Stimulated activated CD4-positive, alpha-beta T cell treated with anti-CD3 and anti-CD28 coated beads, Interleukin-15, amount 100 ng/mL, for 48 hours (primary cell): ENCODE measurements at places on chromosomes 4 and X.
A peak's percentile ranks its signal among the peaks of the same experiment; 100 is the strongest.

DNA sequence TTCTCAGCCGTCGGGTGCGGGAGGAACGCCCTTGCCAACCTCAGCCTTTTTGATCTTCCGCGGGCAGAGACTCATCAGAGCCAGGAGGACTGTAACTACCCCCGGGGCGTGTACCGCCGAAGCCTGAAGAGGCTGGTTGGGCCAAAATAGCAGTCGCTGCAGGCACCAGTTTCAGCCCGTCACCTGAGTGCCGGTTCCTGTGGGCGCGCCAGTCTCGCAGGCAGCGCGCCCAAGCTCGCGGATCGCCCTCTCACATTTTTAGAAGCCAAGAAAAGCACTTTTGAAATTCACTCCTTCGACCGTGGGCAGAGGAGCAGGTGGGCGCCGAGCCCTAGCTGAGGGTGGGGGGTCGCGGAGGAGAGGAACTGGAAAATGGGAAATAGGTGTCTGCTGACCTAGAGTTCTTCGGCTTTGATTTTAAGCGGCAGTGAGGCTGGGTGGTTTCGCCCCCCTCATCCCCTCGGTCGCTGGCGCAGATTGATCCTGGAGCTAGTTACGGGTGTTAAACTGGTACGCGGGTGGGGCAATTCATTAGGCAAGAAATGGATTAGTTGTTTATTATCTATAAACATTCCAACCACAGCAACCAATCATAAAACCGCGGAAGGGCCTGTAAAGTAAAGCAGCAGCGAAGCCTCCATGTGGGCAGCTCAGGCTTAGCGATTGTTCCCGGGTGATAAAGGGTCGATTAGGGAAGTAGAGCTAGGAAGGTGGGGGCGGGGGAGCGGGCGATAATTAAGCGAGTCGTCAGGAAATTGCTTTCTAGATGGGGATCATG lies 69.2 kb downstream of the FBXO8 start:
- DNase-seq, result no peak

- DNase-seq, result no peak
These were observed 112.4 kb upstream of the LSM6 start for GRCh38 chr4:146063143-146063542.

DNA sequence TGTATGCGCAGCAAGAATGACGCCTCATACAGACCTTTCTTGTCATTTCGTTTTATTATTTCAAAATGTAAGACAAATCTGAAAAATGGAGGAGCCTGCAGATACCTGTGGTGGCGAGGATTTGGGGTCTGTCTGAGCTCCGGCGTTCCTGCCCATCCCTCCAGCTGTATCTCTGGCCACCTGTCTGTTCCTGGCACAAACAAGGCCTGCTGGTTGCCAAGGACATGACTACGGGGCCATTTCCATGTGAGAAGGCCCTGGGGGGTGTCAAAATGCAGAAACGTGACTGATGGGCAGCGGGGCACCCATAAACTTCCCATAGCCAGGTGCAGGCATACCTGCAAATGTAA lies 591 bp upstream of the TSPAN7 start:
- no peak for DNase-seq

DNA sequence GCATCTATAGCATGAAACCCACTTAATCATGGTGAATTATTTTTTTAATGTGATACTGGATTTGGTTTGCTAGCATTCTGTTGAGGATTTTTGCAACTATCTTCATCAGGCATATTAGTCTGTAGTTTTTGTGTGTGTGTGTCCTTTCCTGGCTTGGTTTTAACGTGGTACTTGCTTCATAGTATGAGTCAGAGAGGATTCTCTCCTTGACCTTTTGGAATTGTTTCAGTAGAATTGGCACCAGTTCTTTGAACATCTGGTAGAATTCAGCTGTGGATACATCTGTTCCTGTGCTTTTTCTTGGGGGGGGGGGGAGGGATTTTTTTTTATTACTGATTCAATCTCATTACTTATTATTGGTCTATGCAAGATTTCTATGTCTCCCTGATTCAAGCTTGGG lies 232.0 kb upstream of the KLF8 start:
- DNase-seq, result no peak

GRCh38 chr4:105059337-105059736 lies 87.3 kb upstream of the TET2 start:
- no peak for DNase-seq

- no peak for DNase-seq
These were observed 199.4 kb downstream of the PRDM5 start for GRCh38 chr4:120723105-120723504.

DNA sequence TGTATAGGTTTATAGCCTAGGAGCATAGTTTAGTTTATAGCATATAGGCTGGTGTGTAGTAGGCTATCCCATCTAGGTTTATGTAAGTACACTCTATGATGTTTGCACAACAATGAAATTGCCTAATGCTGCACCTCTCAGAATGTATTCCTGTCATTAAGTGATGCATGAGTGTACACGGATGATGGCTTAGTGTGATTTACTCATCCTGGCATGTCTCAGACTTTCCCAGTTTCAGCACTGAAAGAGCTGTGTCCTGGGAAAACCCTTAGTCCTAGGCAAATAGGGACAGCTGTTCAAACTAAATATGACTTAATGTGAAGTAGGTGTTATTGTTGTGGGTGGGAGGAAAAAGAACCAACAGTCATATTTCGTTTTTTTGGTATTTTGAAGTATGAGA lies 264.9 kb upstream of the MAGEB18 start:
- no peak for DNase-seq

- DNase-seq, result no peak
These were observed 277.4 kb upstream of the GATB start for GRCh38 chr4:152038238-152038637.

DNA sequence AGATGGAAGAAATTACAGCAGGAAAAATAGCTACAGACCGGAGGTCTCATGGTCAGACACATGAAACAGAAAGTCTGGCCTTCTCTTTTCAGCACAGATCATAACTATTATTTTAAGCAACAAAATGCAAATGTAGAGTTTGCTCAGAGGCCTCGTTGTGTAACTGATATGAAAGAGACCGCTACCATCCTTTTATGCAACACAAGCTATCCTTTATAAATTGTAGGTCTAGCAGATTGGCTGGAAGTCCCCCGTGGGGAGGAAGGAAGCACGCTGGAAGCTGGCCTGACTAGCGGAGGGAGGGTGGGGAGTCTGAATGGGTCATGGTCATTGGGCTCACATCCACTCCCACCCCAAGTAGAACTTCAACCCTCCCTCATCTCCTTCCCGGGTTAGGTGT lies 27.7 kb downstream of the DMP1 start:
- DNase-seq, result no peak

DNA sequence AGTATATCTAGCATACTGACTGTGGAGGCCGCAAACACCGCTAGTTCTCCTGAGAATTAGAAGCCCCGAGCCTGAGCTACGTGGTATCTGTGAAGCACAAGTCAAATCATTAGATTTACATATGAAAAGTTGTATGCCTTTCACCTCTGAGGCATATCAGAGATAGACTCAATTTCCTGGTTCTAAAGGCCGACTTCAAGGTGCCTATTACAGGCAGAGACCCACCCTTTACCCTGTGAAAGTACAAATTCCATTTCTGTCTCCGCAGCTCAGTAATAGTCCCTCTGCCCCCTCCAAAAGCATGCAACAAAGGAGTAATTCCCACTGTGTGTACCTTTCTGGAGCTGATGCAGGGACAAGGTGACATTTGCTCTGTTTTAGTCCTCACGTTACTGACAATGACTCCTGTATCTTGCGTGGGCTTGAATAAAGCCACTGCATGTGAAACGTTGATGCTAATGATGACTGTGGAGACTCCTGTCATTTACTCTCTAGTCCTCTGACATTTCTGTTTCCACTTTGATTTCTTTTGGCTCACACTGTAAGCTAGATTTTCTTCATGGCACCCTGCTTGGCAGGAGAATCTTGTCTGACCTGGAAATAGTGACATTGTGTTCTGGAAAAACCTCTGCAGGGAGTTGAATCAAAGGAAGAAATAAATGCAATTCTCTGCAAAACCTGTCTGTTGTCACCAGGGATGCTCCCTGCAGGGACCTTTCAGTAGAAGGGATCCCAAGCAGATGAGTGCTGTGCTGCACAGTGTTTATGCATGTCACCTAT lies 273.2 kb upstream of the EMCN start:
- DNase-seq, result no peak

GRCh38 chrX:134935276-134935675 lies 55.5 kb upstream of the SMIM10 start:
- no peak for DNase-seq

- DNase-seq, result no peak
These were observed 38.8 kb downstream of the ZXDA start for GRCh38 chrX:57871463-57871862.

DNA sequence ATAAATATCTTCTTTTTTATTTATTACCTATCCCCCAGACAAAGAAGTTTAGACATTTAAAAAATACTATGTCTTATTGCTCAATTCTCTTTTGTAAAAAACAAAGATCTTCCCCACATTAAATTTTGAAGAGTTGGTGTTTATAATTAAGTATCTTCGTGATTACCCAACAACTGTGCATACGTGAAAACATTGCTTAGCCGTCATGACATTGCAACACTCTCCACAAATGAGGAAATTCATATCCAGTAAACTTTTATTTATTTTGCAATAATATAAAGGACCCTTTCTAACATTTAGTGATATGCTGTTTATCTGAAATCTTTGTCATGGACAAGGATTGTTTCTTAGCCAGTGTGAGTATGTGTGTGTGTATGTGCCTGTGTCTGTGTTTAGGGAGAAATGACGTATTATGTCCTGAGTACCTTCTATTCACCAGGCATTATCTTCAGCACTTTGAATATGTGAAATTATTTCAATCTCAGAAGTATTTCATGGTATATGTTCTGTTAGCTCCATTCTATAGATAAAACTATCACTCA lies 26.1 kb upstream of the EREG start:
- no peak for DNase-seq

DNA sequence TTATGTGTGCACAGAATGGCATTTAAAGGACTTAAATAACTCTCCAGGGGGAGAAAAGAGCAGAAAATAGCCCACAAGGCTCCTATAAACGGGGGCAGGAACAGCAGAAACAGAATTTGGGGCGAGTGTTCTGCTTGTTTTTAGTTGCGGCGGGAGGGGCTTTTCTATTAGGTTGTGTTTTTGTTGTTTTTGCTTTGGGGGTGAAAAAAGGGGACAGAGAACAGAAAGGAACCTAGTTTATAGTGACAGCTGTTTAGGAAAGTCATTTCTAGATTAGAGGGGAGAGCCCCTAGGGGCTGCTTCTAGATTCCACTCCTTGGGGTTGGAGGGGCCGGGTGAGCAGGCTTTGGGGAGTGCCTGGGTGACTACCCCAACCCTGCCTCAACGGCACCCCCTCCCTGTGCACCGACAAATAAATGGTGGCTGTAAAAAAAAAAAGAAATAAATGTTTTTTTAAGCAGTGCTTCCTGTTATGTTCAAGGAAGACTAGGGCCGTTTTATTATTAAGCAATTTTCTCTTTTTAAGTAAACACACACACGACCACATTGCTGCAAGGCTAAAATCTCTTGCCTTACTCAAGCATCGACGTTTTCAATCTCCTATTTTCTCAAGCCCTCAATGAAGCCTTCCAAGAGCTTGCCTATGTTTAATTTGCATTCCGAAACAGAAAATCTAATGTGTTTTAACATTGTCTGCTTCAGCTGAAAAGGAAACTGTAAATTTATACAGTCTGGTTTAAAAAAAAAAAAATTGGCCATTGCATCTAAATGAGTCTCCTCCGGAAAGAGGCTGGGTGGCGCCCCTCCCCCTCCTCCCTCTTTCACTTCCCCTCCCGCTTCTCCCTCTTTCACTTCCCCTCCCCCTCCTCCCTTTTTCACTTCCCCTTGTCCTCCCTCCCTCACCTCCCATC lies 123.3 kb upstream of the TBL1X start:
- DNase-seq, result peak; percentile 30

DNA sequence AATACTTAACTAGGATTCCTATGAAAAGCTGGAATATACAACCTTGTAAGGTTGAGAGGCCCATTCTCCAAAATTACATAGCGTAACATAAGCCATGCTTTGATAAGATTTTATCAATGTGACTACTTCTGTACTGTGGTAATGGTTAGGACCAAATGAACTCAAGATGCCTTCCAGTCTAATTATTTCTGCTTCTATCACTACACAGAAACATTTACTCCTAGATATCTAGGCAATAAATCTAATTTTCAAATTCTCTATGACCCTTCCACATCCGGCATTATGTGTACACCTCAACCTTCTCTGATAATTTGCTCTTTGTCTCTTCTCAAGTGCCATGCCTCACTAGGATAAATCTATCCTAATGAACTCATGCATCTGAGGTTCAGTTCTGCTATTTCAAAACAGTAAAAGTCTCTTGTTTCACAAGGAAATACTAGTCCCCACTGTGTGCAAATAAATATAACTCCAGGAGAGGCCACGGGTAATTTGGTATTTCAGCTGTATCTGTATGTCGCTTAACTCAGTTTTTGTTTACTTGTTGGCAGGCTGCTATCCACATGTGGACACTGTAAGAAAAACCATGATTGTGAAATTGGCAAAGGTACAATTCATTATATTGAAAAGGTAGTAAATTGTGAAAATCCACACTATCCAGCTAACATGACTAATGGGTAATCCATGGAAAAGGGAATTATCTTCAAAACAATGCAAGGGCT lies 93.3 kb downstream of the PRDM5 start:
- DNase-seq, result no peak
